ENCODE measurements at places on chromosomes 7 and 10.

- DNase-seq = no peak
Observed at GRCh38 chr7:37645282-37646050, 38.1 kb upstream of the GPR141 start.

DNA sequence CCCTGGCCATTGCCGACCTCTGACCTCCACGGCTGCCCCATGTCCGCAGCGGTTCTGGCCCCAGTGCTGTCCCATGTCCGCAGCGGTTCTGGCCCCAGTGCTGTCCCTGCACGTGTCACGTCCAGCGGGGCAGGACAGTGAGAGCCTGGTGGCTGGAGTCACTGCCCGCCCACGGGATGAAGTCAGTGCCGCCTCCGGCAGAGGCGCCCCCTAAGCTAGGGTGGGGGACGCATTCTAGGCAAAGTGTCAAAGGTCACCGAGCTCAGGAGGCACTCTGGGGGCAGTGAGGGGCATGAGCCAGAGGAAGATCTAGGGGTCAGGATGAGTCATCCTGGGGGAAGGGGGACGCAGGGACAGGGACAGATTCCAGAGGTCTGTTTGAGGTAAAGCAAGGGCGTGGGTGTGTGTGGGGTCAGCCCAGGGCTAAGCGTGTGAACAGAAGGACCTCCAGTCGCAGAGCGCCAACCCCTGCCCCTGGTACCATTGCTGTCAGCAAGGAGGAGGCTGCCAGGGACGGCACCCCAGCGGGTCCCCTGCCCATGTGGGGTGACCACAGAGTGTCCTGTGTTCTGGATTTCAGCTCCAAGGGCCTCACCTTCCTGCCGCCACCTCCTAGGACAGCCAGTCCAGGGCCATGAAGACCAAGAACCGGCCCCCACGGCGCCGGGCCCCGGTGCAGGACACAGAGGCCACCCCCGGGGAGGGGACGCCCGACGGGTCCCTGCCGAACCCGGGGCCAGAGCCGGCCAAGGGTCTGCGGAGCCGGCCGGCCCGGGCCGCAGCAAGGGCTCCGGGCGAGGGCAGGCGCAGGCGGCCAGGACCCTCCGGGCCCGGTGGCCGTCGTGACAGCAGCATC lies 665 bp downstream of the BHLHA15 start:
- DNase-seq = no peak

GRCh38 chr7:17150018-17150417 lies 148.4 kb upstream of the AHR start:
- no peak for DNase-seq

GRCh38 chr7:75739796-75740672 lies 1.3 kb upstream of the HIP1 start:
- no peak for DNase-seq

GRCh38 chr7:31938650-31939049 lies 131.6 kb downstream of the PDE1C start:
- DNase-seq = no peak

- no peak for DNase-seq
Observed at GRCh38 chr10:44725404-44725803, 185.7 kb upstream of the TMEM72 start.

DNA sequence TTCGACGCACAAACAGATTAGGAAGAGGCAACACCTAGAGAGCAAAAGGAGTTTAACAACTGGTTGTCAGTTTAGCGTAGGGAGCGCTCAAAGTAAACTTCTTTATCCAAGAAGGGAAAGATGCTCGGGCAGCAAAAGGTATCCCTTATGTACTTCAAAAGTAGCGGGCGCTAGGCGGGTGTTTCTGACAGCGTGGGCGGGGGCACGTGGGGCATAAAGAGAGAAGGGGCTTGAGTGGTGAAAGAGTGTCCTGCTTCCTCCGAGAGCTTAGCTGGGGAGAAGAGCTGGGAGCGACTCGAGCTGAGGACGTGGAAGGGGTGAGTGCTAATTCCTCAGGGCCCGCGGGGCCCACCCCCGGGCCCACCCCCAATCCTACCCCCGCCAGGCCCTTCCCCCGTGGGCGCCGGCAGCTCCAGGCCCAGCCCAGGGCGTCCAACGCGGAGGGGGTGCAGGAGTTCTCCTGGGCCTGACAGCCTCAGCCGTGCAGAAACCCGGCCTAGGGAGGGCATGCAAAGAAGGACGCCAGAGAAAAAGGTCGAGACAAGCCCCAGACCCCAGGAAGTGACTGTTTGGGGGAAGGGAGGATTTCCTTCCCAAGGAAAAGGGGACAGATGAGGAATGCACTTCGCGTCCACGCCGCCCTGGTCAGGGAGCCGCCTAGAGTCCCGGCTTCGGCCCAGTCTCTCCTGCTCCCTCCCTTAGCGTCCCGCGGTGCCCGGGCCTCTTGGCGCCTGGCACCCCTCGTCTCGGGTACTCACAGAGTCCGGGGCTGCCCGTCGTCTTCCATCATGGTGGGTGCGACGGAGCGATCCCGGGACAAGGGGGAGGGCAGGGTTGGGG lies 868 bp downstream of the TIAL1 start:
- DNase-seq = no peak

DNA sequence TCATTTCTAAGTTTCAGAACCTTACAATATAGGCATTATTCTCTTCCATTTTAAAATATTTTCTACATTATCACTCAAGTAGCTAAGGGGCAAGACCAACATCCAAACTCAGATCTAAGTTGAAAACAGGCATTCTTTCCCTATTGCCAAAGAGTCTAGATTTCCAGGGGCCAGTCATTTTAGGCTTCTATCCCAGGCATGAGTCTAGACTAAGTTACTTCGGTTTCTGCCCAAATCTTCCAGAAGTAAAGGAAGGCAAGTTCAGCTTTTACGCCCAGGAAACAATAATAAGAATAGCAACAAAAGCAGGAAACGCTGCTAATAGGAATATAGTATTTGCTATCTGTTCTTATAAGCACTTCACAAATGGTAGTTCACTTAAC lies 189.9 kb downstream of the DGKI start:
- DNase-seq = no peak

GRCh38 chr10:87594864-87595263 lies 64.8 kb upstream of the PAPSS2 start:
- DNase-seq = no peak
